Stimulated activated naive CD4-positive, alpha-beta T cell (primary cell): ENCODE measurements at places on chromosomes 11 and 22.
A peak's percentile ranks its signal among the peaks of the same experiment; 100 is the strongest.

DNA sequence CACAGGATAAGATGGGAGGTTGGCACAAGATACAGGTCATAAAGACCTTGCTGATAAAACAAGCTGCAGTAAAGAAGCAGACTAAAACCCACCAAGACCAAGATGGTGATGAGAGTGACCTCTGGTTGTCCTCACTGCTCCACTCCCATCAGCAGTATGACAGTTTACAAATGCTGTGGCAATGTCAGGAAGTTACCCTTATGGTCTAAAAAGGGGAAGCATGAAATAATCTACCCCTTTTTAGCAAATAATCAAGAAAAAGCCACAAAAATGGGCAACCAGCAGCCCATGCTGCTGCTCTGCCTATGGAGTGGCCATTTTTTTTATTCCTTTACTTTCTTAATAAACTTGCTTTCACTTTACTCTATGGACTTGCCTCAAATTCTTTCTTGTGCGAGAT lies 8.7 kb upstream of the PIWIL4 start:
- no peak for DNase-seq

GRCh38 chr11:100545970-100546369 lies 141.1 kb upstream of the ARHGAP42 start:
- no peak for DNase-seq

DNA sequence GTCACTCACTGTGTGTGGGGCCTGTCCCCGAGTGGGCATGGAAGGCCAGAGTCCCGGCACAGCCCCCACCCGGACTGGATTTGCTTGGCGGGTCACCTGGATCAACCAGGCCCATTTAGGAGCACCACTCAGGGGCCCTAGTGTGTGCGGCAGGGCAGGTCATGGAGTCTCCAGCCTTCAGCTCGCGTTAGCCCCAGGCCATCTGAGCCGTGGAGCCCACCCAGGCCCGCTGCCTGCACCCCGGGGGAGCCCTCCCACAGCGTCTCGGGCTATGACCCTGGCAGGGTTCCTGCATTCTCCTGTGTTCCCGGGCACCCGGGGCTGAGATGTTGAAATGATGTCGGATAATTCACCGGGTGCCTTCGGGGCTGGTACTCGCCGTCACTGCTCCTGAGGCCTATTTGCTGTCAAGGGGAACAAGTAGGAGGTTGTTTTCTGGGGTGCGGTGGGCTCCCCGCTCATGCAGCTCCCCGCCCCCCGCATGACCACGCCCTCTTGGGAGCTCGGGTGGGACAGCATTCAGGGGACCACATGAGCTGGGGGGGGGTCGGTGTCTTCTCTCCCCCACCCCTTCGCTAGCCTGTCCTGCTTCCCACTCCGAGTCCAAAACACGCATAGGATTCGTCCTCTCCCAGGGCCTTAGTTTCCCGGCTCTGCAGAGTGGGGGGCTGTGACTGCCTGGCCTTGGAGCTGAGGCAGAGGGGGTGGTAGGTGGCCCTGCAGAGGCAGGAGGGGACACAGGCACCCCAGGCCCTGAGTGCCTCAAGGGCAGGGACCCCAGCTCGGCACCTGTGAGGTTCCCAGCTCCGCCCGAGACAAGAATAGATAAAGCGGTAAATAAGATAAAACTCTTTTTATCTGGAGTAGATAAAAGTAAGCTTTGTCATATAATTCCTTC lies 77.2 kb downstream of the KCNQ1 start:
- DNase-seq = no peak

- DNase-seq = no peak
Observed at GRCh38 chr11:87036756-87037449, 831 bp upstream of the TMEM135 start.

- no peak for DNase-seq
Observed at GRCh38 chr11:17651061-17651460, 68.3 kb upstream of the MYOD1 start.

GRCh38 chr11:44813401-44813800 lies 86.6 kb downstream of the TSPAN18 start:
- no peak for DNase-seq

- no peak for DNase-seq
Observed at GRCh38 chr11:199782-200181, 6.9 kb downstream of the SCGB1C1 start.

DNA sequence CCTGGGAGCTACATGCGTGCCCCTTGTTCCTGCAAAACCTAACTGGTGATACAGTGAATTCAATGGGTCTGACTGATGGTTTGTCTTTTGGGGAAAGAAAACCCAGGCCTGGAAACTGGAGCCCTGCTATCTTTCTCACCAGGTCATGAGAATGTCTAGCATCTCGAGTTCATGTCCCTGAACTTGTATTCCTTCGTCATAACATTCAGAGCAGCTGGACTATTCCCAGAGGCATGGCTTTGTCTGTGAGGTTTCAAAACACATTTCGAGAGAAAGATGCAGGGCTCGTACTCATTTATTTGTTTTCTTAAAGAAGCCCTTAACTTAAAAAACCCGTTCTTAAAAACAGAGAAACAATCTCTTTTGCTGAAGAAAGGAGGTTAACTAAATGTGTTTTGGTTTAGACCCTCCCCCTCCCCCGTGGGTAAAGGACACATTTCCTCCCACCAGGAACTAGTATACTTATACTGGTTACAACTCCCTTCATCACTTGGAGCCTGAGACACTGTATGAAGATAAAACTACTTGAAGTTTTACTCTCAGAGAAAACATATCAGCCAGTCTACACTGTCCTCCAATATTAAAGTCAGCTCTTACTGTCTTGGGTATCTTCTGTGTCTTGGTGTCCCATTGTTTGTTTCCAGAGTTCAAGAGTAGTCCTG lies 43.2 kb downstream of the ME3 start:
- DNase-seq = no peak

- no peak for DNase-seq
Observed at GRCh38 chr11:6096417-6096816, 11.1 kb upstream of the OR56B4 start.

DNA sequence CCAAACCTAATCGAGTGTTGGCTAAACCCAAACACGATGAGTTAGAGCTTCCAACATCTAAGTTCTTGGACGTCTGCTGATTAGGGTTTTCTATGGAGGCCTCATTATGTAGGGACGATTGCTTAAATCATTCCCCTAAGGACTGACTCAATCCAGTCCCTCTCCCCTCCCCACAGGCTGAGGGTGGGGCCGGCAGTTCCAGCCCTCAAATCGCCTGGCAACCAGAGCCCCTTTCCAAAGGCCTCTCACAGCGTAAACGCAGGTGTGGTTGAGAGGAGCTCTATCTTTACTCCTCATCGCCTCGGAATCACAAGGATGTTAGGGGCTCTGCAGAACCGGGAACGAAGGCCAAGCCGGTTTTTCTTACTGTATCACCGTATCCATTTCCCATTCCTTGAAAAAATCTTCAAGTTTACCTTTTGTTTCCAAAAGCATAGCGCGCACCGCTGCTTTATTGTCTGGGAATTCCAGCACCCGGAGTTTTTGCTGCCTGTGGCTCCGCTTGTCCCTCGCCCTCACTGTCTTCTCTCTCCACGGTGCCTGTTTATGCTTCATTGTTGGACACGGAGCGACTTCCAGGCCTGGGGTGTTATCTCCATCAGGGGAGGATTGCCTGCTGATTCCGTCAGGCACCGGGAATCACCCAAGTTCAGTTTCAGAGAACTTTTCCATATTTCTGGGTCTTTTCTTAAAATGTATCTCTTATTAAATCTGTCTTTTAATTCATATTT lies 13.8 kb upstream of the IFITM3 start:
- DNase-seq = no peak

DNA sequence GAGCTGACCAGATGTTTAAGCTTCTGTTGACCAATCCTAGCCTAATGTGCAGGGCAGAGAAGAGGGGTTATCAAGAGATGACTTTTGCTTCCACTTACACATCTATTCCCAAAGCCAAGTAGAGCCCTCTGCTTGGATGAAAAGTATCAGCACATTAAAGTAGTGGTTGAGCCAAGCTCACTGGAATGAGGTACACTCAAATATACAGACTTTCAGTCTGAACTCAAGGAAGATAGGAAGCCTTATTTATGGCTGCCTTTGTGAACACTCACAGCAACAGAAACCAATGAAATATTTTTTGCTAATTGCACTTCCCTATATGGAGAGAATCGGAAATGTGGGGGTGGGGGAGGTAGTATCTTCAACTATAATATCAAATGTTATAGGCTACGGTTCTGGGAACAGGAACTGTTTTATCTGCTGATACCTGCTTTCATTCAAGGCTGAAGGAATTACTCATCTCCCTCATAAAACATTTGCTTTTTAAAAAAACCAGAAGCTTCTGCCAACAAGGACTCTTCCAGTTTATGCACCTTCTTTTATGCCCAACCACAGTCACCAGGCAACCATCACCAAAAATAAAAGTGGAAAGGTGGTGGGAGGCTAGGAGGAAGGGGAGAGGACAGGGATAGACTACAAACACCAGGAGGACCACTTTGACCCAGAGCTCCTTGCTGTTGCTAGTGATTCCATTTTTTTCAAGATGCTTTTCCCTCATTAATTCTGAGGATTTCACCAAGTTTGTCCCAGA lies 91.2 kb downstream of the CLPB start:
- DNase-seq = no peak

DNA sequence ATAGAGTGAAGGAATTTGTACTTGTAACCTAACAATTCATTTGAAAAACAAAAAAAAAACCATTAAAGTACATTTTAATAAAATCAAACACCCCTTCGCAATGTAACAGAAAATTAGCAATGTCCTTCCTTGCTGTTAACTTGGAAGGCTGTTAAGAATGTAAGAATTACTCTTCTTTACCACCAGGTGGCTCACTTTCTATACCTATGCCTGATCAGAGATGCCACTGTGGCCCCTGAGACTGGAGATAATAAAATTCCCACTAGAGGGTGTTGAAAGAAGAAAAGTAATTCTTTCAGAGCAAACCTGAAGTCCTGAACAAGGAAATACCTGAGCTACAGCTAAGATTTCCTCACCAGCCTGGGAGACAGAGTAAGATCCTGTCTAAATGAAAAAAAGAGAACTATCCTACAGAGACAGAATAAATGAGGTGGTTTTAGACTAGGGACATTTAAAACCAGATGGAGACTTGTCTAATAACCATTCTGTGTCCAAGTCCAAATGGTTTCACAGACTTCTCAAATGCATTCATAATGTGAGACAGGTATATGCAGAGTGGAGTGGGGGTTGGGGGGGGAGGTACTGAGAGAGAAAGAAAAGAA lies 1089.3 kb downstream of the FAM181B start:
- peak; percentile 2 for DNase-seq

DNA sequence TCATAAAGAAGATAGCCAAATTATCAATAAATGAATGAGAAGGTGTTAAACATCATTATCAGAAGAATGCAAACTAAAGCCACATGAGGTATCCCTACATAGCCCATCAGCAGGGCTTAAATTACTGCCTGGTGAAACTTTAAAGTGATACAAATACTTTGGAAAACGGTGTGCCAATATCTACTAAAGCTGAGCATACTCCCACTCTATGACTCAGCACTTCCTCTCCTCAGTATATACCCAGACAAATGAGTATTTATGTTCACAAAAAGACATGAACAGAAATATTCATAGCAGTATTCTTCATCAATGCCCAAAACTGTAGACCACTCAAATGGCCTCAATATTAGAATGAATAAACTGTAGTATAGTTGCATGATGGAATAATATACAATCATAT lies 284.6 kb upstream of the ZC3H12C start:
- no peak for DNase-seq

- DNase-seq = no peak
Observed at GRCh38 chr11:69348414-69349235, 54.7 kb downstream of the MYEOV start.

DNA sequence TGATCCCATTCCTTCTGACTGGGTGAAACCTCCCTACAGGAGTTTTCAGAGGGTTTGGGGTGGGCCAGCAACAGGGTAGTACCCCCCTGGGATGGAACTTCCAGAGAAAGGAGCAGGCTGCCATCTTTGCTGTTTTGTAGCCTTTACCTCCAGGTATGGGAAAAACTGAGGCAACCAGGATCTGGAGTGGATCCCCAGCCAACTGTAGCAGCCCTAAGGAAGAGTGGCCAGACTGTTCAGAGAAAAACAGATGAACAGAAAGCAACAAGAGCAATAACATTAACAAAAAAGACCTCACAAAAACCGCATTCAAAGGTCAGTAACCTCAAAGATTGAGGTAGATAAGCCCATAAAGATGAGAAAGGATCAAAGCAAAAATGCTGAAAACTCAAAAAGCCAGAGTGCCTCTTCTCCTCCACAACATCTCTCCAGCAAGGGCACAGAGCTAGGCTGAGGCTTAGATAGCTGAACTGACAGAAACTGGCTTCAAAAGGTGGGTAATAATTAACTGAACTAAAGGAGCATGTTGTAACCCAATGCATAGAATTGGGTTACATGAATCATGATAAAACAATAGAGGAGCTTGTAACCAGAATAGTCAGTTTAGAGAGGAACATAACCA lies 1288.6 kb upstream of the CNTN5 start:
- DNase-seq = no peak

- DNase-seq = no peak
Observed at GRCh38 chr22:49738006-49738405, 89.7 kb downstream of the BRD1 start.

GRCh38 chr11:104784684-104785460 lies 113.4 kb downstream of the CASP12 start:
- DNase-seq = no peak

- DNase-seq = no peak
Observed at GRCh38 chr22:43885786-43886185, 6.0 kb downstream of the PNPLA5 start.

- DNase-seq = no peak
Observed at GRCh38 chr22:48588878-48589450, 1238.7 kb downstream of the BRD1 start.
